ENCODE measurements at places on chromosomes 3 and 15.

GRCh38 chr3:181773921-181774320 lies 62.2 kb downstream of the SOX2 start:
- DNase-seq: no peak

- DNase-seq: no peak
Measured at GRCh38 chr3:15623535-15624440, 22.2 kb downstream of the BTD start.

- no peak for DNase-seq
Measured at GRCh38 chr15:69577397-69577796, 124.8 kb downstream of the RPLP1 start.

GRCh38 chr3:69770976-69771634 lies 31.8 kb downstream of the MITF start:
- no peak for DNase-seq

- no peak for DNase-seq
Measured at GRCh38 chr15:89806559-89807550, 7.8 kb downstream of the ANPEP start.

- DNase-seq: no peak
Measured at GRCh38 chr3:64329037-64329436, 103.8 kb upstream of the PRICKLE2 start.

DNA sequence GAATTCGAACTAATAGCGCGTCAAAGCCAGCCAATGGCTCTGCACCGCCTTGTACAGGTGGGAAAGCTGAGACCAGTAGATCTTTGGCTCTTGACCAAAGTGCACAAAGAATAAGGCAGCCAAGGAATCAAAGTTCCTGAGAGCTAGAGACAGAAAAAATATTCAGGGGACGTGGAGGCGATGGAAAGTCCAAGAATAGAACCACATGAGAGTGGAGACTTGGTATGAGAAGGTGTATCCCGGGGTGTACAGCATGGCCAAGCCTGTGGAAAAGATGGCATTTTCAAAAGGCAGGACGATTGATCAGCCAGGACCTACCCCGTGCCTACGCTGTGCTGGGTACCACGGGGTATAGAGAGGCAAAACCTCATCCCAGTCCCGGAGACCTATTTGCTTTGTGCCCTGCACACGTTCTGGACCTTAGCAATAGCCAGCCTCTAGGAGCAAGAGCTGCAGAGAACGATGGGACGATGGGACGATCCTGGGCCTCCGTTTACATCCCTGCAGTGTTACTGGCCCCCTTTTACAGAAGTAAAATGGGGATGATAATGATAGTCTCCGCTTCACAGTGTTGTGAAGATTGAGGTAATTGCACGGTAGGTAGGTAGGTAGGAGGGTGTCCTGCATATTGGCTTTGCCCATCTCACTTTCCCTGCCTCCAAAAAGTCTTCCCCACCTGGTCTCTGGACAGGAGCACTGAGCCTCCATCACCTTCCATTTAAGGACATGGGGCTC lies 583 bp upstream of the RBSN start:
- DNase-seq: no peak

DNA sequence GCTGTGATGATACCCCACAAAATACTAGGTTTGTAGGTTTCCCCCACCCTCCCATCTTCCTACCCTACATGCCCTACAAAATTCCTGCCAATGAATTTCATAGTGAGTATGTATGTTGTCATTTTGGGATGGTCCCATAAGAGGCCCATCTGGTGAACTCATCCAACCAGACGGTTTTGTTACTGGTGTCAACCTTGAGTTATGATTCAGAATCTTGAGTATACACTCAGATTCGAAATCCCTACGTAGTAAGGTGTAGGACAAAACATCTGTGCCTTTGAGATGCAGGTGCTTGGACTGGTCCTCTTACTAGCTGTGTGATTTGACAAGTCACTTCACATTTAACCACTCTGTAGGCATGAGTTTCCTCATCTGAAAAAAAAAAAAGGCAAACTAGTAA lies 3.6 kb downstream of the SIAH2 start:
- no peak for DNase-seq

GRCh38 chr3:15081960-15082664 lies 16.8 kb downstream of the RBSN start:
- DNase-seq: no peak

- no peak for DNase-seq
Measured at GRCh38 chr3:157405457-157405856, 31.2 kb upstream of the PTX3 start.

- no peak for DNase-seq
Measured at GRCh38 chr3:181844211-181844610, 132.5 kb downstream of the SOX2 start.

GRCh38 chr3:187770224-187770623 lies 25.0 kb upstream of the BCL6 start:
- no peak for DNase-seq

DNA sequence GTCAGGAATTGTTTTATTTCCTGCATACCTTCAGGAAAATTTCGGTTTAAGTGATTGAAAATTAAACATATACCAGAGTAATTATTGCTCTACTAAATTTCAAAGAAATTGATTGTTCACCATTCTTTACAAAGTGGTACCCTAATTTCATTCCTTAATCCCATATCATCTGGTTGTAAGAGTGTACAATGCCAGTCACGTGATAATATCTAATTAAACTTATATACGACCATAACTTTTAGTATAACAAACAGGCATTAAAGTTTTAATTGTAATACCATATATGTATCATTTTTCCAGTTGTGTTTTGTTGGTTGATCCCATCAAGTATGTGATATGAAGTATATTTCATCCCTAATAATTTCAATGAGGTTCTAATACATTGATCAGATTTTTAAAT lies 74.8 kb upstream of the PLSCR5 start:
- no peak for DNase-seq

GRCh38 chr15:89167267-89168176 lies 53.9 kb downstream of the RLBP1 start:
- no peak for DNase-seq

- DNase-seq: no peak
Measured at GRCh38 chr15:28915041-28915810, 29.5 kb downstream of the APBA2 start.

- no peak for DNase-seq
Measured at GRCh38 chr3:14793126-14793857, 25.5 kb upstream of the FGD5 start.

GRCh38 chr15:51601801-51602200 lies 20.8 kb downstream of the DMXL2 start:
- DNase-seq: no peak

DNA sequence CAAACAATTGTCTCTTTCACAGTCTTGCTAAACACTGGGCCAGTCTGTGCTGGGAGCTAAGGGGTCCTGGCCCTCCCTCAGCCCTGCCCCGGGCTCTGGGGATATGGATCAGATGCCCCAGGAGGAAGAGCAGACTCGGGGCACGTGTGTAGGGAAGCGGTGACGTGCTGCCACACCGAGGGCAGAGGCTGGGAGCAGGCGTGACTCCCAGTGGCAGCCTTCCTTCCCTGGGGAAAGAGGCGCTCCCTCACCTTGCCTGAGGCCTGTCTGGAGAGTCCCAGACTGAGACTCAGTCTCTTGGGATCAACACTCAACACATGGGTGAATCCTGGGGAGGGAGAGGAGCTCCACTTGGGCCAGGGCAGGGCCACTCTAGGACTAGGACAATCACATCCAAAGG lies 54.1 kb upstream of the GRIP2 start:
- no peak for DNase-seq

GRCh38 chr3:189202583-189202982 lies 30.8 kb downstream of the TPRG1 start:
- no peak for DNase-seq

DNA sequence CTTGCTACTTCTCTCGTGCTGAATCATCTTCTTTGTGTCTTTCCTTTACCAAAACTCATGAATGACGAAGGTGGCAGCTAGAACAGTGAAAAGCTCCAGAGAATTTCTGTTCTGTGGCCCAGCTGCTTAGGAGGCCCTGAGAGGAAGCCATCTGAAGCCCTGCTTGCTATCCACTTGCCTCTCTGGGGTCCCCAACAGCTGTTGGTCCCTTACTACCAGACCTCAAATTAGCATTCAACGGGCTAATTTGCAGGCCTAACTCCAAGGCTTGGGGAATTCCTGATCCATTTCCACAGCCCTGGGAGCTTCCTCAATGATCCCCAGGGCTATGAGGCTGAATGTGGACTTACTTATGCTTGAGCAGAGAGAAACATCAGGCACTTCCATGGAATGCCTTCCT lies 37.5 kb upstream of the FSTL1 start:
- no peak for DNase-seq

DNA sequence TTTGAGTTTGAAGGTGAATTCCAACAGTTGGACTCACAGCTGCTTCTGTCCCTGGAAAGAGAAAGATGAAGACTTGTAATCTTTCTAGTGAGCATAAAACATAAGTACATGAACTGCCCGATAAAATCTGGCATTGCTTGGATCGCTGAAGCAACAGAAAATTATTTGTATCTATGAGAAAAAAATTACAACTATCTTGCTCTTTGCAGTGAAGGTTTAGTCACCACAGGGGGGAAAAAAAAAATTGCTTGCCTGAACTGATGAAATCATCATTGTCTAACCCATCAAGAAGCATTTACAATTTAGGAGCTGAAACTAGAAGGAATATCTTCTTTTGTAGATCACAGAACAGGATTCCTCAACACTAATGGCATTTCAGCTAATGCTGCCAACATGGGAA lies 20.0 kb downstream of the TMEM207 start:
- no peak for DNase-seq

DNA sequence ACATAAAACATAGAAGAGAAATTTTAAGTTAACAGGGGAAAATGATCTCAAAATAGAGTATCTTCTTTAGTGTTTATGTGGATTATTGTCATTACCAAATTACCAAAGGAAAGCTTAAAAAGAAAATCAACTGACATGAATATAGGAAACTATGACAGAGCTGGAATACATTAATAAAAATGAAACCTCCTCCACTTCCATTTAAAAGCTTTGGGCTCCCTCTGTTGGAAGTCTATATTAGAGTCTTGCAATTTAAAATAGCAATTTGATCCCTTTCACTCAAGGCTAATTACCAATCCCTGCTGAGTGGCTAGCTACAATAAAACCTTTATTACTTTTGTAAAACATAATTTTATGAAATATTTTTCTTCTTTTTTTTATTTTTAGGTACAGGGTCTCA lies 61.4 kb upstream of the IMPG2 start:
- no peak for DNase-seq

DNA sequence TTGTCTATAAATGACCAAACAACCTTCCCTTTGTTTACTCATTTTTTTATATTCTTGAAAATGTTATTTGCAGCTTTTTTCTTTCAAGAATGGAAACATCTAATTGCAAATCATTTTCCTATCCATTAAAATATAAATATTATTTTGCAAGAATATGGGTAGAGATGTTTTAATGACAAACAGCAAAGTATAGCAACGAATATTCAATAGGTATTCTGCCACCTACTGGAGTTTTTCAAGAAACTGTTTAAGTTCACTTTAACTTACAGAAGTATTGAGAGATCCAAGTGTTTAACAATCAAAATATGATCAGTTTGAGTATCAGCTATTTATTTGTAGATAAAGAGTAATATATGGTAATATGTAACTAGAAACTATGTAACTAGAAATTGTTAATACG lies 6.9 kb upstream of the EOGT start:
- DNase-seq: no peak

DNA sequence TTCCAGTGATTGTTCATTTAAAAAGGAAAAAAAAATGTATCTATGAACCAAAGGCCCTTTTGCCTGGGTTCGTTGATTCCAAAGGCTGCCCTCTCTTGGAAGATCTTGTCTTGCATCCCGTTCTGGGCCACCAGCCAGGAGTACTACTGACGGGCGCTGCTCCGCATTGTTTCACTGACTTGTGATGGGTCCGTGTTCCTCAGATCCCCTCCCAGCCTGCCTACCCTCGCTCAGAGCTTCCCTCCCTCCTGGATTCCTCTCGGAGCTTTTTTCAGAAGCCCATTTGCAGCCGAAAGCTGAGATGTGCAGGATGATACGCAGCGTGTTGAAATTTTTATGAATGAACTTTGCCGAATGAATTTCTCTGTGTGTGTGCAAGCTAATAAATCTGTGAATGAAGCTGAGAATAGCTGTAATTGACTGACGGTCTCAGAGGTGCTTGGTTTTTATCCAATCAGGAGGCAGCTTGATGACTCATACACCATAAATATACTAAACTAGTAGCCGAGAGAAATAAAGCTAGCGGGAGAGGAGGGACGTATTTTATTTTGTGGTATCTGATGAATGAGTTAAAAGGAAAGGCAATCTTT lies at the start of gene SHC4:
Gene SHC4 (minus strand): TSS at position 396 of the 590 bp plus-strand sequence. CDS start 904 bp downstream, outside the sequence.
- DNase-seq: no peak

DNA sequence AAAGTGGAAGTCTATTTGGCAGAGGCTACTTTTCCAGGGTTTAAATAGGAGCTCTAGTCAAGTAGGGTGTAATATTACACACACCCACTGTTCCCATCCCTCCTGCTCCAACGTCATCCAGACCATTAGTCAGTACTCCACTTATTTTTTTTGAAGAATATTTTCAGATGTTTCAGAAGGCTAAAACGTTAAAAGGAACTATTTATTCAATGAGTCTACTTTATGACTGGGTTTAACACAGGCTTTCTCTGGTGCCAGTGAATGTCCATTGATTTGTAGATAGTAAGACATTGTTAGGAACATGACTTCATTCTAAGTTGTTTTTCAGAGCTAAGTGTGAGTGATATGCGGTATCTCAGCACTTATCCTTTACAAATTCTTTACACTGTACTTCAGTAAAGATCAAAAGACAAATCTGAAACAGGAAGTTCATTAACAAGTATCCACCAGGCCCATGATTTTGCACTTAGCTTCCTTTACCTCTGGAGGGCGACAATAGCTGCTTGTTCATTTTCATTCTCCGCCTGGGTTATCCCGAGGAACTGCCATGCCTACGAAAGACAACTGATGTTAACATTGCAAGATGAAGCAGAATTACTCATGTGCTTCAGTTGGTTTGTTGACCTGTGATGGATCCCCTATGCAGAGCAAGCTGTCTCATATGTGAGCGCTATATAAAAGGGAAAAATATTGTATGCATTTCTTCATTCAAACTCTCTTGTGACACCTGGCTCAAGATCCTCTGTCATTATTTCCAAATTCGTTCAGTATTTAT lies 158.7 kb downstream of the USP13 start:
- DNase-seq: no peak

DNA sequence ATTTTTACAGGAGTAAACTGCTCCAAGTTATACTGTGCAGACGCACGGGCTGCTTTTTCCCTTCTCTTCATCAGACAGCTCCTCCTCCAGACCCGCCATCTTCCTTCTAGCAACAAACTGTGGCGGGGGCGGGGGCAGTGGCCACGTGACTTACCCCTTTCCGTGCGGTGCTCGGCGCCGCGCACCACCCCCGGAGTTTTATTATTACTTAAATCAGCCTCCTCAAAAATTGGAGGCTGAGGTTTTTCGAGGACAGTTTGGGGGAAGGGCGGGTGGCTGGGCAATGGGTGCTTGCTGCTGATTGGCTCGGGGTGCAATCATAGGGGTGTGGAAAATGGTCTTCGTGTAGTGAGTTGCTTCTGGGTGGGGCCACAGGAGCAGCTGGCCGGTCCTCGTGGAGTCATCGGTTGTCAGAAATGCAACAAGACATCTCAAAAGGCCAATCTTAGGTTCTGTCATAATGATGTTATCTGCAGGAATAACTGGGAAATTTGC lies 77.1 kb upstream of the MFGE8 start:
- no peak for DNase-seq

Measured in memory B cell (primary cell).